ENCODE measurements at places on chromosomes 3 and 15. TPM values are rescaled to one million over a fixed set of nuclear protein-coding genes. Genes with fewer than 3 reads are reported as not detected.

DNA sequence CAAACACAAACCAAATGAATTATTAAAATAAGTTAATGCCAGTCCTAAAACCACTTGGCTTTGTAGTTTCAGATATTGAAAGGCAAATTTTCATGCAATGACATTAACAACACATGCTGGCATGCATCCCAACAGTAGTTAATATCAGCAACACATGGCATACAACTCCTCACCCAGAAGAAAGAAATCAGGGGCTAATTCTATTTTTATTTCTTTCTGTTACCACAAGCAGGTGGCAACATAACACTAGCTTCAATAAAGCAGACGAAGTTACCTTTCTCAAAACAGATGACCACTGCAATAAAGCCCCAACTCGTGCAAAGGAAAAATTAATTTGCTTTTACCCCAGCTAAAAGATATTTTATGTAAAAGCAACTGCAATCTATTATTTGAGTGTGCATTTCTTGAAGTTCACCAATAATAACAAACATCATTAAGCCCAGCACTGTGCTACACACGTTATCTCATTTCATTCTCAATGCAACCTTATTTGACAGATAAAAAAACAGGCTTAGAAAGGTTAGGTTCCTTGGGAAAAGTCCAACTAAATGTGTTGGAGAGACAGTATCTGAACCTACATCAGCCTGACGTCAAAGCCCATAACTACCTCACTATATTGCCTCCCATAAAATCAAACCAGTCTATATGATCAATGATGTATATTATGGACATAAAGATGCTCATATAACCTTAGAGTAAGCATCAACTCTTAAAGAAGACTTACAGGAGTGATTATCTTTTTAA is 2.8 kb downstream of the TOP2B start:
- DNase-seq, result no peak

- DNase-seq, result no peak
These were observed 26.0 kb downstream of the SLC6A6 start for GRCh38 chr3:14428087-14429033.

C3orf49 gene
- total RNA-seq, result not detected

DNA sequence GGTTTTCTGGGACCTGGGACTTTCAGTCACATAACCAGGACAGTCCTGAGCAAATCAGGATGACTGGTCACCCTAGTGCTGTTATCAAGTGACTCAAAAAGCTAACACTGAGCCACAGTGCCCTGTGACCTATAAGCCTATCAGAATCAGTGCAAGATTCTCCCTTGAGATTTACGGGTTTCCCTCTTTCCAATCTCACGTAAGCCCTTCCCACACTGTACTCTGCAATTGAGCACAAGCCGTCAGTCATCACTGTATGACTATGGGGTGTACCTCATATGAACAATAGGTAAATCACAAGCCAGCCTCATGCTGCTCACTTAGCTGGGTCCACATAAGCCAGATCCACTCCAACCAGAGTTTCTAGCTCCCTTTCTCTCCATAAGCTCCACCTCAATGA is 21.0 kb upstream of the CLDN18 start:
- no peak for DNase-seq

DNA sequence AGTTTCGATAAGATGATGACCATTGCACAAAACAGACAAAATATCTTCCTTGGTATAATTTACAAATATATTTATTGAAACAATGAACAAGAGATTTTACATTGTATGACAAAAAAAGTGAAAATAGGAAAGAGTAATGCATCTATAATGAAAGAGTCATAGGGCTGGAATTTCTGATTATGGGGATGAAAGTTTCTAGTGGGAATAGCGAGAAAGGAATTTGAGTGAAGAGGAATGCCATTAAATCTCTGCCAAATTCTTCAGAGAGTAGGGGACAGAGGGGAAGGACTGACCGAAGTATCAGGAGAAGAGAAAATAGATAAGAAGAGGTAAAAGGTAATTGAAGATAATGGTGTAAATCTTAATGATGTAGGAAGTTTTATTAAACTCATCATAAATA is 125.4 kb downstream of the VGLL3 start:
- DNase-seq, result no peak

DNA sequence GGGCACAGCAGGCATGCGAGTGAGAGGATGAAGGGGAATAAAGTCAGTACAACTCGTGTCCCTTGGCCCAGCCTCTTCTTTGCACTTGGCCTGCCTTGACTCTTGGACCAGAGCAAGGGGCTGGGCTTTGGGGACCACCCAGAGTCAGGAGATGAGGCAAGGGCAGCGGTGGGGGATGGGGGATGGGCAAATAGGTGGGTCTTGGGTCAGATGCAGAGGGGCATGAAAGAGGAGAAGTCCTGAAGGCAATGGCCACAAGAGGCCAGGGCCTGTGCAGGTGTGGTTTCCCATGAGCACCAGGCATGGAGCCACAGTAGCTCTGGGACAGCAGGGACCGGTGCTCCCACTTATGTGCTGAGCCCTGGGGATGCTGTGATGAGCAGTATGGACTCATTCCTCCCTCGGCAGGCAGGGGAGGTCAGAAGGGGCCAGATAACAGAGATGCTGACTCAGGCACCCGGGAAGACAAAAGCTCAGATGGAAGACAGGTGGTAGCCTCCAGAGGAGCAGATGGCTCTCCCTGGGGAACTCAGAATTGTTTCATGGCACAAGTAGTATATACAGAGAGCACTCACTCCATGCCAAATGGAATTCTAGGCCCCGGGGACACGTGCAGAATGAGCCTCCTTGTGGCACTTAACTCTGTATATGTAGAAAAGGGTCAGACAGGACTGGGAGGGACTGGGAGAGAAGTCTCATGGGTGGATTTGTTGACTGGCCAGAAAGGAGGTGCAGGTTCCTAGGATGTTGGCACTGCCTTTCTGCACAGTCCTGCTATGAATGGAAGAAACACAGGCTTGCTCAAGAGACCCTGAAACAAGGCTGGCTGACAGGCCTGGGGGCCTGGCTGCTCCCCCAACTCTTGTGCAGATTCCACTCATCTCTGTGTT is 14.3 kb downstream of the ZBTB47 start:
- DNase-seq, result no peak

GRCh38 chr15:96331144-96331944 is 844 bp downstream of the NR2F2 start:
- no peak for DNase-seq

CLDN16 gene
- total RNA-seq, result not detected

TGFBR2 gene
- 134 TPM for total RNA-seq

DNA sequence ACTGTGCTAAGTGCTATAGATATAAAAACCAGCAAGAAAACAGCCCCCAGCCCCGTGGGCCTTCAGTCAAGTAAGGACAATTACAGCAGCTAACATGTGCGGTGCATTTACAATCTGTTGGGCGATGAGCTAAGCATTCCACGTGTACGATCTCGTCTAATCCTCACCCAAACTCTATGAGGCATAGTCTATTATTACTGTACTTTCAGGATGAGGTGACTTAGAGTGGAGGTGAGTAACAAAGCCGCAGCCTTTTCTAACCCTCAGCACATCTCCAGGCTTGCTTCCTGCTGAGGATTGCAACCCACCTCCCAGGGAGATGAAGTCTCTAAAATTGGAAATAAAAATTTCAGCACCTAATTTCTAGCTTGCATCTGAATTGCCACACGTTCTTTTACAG is 53.2 kb upstream of the MCF2L2 start:
- no peak for DNase-seq

MED12L gene
- total RNA-seq, result 0.39 TPM

DNA sequence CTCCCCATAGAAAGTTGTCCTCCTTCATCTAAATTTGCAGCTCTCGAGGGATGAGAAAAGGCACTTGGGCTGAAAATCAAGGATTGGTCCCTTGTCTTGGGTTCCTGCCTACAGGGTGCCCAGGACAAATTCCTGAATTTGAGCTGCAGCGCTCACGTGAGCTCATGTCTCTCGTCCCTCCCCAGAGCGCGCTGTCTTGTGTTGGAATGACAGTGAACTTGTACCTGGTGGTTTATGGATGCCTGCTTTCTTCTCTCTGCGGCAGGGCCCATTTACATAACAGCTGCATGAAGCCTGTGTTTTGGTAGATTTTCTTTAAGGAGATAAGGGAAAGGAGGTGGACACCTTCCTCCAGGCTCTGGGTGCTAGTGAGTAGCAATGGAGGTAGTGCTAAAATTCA is 4.3 kb downstream of the RYR3 start:
- DNase-seq, result no peak

DNA sequence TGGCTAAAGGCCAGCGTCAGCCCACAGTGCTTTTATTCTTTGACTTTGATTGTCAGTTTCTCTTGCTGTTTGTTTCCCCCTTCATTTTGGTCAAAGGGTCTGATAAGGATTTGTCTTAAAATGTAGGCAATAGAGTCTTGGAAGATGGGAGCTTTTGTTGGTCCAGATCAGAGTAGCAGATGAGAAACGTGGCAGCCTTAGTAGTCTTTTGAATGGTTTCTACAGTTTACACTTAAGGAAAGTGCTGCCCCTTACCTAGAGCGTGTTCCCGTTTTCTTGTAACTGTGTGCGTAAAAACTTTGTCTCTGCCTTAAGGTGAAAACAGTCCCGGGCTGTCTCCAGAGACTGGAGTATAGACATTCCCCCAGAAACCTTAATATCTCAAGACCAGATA is 630 bp downstream of the LXN start:
- DNase-seq, result peak; percentile 12

FSIP1 gene
- 12.1 TPM for total RNA-seq

LRRC3B gene
- not detected for total RNA-seq

- DNase-seq, result no peak
These were observed 231.0 kb upstream of the THRB start for GRCh38 chr3:24725514-24726255.

- DNase-seq, result no peak
These were observed 138.4 kb upstream of the TBL1XR1 start for GRCh38 chr3:177335728-177336127.

HYAL1 gene
- total RNA-seq, result 5.3 TPM

GRCh38 chr3:120798346-120798745 is 55.8 kb downstream of the GTF2E1 start:
- DNase-seq, result no peak

DNA sequence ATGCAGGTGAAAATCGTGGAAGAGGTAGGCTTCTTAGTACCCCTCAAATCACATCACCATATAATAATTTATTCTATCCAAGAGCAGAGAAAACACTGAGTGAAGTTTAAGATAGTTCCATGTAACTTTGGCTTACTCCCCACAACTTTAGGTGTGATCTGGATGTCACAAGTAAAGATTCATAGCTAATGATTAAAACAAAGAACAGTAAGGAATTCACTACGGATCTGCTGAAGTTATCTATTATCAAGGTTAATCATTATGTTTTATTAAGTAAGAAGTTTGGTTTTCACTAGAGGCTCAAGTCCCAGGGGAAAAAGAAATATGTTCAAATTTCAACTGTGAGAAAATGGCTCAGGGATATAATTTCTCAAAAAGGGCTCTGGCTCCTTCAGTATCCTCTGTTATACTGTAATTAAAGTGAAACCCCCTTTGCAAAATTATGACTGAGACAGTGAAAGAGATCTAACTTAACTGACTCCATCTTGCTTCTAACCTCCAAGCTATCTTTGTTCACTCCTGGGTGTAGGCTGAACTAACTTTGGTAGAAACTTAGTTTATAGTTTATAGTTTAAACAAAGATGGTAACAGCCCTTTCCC is 17.1 kb downstream of the CD80 start:
- no peak for DNase-seq

PRRT3 gene
- total RNA-seq, result 1.8 TPM

- no peak for DNase-seq
These were observed 184.8 kb downstream of the MECOM start for GRCh38 chr3:169478566-169479313.

DNA sequence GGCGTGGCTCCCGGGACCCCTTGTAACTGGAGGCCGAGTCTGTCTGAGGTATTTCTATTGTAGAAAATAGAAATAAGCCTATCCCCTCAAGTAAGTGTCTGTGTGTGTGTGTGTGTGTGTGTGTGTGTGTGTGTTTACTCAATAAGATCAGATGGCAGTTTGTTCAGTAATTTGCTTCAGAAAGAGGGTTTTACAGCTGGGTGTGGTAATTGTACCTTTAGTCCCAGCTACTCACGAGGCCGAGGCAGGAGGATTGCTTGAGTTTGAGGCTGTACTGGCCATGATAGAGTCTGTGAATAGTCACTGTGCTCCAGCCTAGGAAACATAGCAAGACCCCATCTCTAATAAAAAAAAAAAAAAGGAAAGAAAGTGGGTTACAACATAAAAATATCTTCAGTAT is 8.7 kb downstream of the SPINT1 start:
- DNase-seq, result peak; percentile 49

- DNase-seq, result no peak
These were observed 42.0 kb downstream of the GSK3B start for GRCh38 chr3:120052225-120052624.

LSAMP gene
- total RNA-seq, result 1.9 TPM

GRCh38 chr3:181629029-181629428 is 82.7 kb upstream of the SOX2 start:
- DNase-seq, result no peak

DNA sequence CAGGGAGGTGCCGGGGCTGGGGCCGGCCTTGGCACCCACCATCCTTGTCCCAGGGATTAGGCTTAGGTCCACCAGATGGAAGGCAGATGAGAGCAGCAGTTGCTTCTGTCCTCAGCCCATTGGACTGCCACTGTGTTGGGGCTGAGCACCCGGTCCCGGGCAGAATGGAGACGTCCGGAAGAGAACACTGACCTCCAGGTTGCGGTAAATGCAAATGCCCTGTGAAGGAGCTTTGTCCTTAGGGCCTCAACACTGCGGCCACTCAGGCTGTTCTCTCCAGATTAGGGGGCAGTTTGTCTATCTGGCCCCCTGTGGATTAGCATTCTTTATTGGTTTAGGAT is at the start of gene SERINC4:
SERINC4 (minus strand) TSS at position 276 of the 341 bp plus-strand sequence; CDS start at position 42, 234 bp downstream.
- DNase-seq, result no peak

ETV5 gene
- total RNA-seq, result 3.3 TPM

DNA sequence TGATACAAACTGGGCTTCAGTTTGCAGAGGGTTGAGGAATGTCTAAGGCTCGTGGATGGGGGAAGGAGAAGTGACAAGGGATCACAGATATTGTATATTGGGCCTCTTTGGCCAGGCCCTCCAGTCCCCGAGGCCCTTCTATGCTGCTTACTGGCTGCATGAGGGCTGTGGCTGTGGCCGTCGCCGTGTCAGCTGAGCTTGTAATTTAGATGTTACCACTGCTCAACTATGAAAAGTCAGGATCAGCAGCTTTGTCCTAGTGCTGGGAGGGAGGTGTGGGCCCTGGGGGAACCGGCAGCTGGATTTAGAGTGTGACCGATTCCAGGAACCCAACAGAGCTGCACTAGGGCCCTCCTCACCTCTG is 51.6 kb downstream of the CACNA1D start:
- no peak for DNase-seq

DNA sequence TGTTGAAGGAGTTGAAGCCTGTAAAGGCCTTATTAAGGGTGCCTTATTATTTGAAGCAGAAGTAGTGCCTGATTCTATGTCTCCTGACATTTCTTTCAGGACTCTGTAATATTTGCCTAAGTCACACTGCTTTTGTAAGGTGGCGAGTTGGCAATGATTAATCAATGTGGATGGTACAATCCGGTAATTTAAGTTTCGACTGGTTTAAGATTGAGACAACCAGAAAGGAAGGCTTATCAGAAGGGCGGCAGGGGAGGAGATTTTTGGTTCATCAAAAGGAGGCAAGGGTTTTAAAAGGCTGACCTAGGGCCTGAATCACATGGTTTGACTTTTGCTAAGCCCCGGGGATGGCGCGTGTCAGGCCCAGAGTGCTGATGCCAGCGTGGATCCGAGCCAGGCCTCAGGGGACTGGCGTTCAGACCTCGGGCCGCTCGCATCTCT is 830 bp upstream of the RNF13 start:
- no peak for DNase-seq

KBTBD13 gene
- not detected for total RNA-seq

GRCh38 chr3:143502081-143502480 is 346.2 kb downstream of the SLC9A9 start:
- DNase-seq, result no peak
